Activated naive CD4-positive, alpha-beta T cell treated with anti-CD3 and anti-CD28 coated beads, Interleukin-2, amount 10 ng/mL, durations not matched to agents 5 hours and 36 hours (primary cell): ENCODE measurements at places on chromosomes 1 and 21. TPM values are rescaled to one million over a fixed set of nuclear protein-coding genes. Genes with fewer than 3 reads are reported as not detected.

CHI3L2 gene
- 26.7 TPM for total RNA-seq

TLR5 gene
- total RNA-seq, result 0.17 TPM

CFHR2 gene
- total RNA-seq, result not detected

OLIG2 gene
- not detected for total RNA-seq

KIAA1614 gene
- 0.12 TPM for total RNA-seq

LCE2A gene
- not detected for total RNA-seq

KIRREL1 gene
- not detected for total RNA-seq

RGS5 gene
- 2.2 TPM for total RNA-seq

ROR1 gene
- not detected for total RNA-seq

DDI2 gene
- total RNA-seq, result 31.8 TPM

FAM151A gene
- not detected for total RNA-seq

CRABP2 gene
- total RNA-seq, result 0.48 TPM

SLC25A34 gene
- total RNA-seq, result 2.1 TPM

PPIAL4G gene
- total RNA-seq, result 0.83 TPM

PRAMEF10 gene
- not detected for total RNA-seq

UCHL5 gene
- total RNA-seq, result 36.8 TPM
